ENCODE measurements at places on chromosomes 5 and 9.
A peak's percentile ranks its signal among the peaks of the same experiment; 100 is the strongest.

DNA sequence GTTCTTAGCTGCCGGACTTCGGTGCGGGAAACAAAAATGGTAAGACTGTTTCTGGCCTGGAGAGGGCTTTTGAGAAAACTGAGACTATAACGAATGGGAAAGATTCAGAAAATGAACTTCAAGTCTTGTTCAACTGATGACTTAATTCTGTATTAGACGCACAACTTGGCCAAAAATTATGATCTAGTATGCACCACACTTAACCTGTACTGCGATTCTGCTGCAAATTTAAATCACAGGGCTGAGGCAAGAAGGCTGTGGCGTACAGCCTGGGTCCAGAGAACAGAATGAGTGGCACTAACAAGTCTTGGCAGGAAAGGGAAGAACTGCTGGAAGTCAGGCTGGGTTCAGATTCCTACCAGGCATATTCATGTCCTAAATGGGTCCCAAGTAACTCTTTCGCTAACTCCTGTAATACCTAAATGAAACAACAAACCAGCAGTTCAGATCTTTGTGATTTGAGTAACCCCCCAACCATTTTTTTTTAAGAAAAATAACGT lies 781 bp upstream of the COL23A1 start:
- no peak for DNase-seq

DNA sequence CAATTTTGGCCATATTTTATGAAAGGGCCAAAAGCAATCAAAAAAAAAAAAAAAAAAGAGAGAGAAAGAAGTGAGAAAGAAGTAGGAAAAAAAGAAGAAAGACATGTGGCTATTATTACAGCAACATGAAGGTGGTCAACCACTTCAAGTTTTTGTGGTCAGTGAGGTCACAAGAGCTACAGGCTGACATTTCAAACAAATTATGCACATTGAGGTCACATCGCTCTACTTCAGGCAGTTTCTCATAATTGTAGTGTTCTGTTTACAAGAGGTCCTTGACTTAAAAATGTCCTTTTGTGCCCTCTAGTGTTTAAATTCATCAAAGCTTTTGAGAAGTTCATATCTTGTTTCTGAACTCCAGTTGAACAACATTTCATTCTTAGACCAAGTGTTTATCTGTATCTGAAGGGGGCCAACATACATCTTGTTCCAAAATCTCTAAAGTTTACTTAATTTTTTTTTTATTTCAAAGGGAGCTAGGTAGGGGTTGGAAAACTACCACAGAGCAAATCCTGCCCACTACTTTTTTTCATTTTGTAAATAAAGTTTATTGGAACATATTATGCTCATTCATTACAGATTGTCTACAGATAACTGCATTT lies 513.1 kb downstream of the PDE4D start:
- DNase-seq, result peak; percentile 53

DNA sequence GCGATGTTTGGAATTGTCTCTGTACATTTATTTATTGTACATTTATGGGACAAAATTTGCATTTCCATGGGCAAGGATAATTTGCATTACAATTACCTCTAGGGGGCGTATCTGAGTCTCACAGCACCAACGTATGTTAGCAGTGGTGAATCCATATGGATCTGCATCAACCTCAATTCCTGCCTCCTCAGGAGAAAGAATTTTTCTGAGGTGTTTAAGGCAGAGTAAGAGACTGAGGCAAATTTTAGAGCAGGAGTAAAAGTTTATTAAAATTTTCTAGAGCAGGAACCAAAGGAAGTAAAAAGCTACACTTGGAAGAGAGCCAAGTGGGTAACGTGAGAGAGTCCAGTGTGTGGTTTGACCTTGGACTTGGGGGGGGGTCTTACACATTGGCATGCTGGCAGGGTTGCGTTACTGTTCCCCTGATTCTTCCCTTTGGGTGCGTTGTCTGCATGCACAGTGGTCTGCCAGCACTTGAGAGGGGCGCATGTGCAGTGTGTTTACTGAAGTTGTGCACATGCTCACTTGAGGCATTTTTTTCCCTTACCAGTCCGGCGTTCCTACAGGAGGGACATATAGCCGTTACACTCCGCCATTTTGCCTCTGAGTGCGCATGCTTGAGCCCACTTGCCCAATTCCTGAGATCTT lies 21.0 kb upstream of the RAB14 start:
- no peak for DNase-seq

GRCh38 chr9:4290427-4290837 lies 9.4 kb downstream of the GLIS3 start:
- DNase-seq, result no peak

GRCh38 chr9:86733929-86734328 lies 213.4 kb downstream of the GAS1 start:
- DNase-seq, result no peak

GRCh38 chr5:157820593-157821252 lies 38.2 kb downstream of the CLINT1 start:
- DNase-seq, result peak; percentile 44
